ENCODE measurements at places on chromosomes 11 and 22.

- no peak overlapping the region for H3K4me3 ChIP-seq
- H3K4me1 ChIP-seq = no peaks in the 10 kb centered on the region
- no peaks in the 10 kb centered on the region for H3K36me3 ChIP-seq
- DNase-seq = no peak
These were observed 568.5 kb downstream of the KCNA4 start for GRCh38 chr11:29448246-29448877.

DNA sequence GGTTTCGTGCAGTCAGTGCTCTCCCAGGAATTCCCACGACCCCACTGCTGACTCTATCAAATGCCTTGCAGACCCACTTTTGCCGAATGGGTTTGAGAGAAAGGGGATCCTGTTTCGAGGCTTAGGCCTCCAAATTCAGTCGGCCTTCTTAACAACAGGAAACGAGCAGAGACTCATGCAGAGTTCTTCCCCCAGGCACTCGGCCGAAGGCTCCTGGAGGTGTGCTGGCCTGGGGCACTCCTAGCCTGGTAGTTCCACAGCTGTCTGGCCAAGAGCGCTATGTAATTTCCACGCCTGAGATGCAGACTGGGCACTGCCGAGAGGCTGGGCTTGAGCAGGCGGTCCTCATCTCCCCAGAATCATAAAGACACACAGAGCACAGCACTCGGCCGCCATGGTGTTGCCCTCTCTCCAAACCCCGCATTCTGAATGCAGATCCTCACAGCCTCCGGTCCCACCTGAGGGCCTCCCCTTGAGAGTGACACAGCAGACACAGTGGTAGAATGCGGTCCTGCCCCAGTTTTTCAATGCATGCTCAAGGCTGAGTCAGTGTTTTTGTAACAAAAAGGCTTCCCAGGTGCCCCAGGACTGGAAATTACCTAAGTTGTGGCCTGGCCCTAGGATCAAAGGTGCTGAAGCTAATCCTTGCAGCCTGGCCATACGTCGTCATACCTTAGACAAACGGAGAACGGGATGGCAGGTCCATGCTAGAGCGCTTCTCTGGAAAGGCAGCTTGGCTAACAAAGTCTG, 30.2 kb upstream of the BID start:
- H3K36me3 ChIP-seq = no peaks in the 10 kb centered on the region
- H3K4me3 ChIP-seq = no peak overlapping the region
- H3K4me1 ChIP-seq = no peaks in the 10 kb centered on the region
- no peak for DNase-seq
- H3K27me3 ChIP-seq = no peaks in the 10 kb centered on the region

DNA sequence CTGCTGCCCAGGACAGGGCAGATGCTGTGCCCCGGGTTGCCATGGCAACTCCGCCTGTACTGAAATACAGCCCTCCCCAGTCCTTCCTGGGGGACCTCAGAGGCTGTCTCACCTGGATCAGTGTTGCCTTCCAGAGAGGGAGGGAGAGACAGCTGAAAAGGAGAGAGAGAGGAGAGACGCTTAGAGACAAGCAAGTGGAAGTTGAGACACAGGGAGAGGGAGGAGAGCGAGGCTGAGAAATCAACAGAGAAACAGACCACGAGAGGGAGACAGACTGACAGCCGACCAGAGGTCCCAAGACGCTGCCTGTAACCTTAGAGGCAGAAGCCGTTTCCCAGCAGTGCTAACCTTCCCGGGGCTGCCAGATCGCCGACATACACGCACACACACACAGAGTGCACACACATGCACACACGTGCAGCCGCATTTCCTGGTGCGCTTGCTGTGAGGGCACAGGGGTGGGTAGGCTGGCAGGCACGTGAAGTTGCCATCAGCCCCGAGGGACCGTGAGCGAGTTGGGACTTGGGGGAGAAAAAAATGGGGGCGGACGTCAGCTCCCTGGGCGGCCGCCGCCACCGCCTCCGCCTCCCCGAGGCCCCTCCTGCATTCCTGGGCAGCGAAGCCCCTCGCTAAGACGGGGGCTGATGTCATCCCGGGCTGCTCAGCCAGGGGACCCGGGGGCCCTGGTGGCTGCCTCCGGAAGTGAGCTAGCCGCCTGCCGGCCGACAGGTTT, 88.6 kb upstream of the CRYBB3 start:
- peak; percentile 53 for DNase-seq
- peak overlapping the region; percentile 67 for H3K27ac ChIP-seq
- H3K4me3 ChIP-seq = peak overlapping the region; percentile 61
- no peaks in the 10 kb centered on the region for H3K27me3 ChIP-seq
- peaks cover 24% of the 10 kb centered on the region for H3K4me1 ChIP-seq

DNA sequence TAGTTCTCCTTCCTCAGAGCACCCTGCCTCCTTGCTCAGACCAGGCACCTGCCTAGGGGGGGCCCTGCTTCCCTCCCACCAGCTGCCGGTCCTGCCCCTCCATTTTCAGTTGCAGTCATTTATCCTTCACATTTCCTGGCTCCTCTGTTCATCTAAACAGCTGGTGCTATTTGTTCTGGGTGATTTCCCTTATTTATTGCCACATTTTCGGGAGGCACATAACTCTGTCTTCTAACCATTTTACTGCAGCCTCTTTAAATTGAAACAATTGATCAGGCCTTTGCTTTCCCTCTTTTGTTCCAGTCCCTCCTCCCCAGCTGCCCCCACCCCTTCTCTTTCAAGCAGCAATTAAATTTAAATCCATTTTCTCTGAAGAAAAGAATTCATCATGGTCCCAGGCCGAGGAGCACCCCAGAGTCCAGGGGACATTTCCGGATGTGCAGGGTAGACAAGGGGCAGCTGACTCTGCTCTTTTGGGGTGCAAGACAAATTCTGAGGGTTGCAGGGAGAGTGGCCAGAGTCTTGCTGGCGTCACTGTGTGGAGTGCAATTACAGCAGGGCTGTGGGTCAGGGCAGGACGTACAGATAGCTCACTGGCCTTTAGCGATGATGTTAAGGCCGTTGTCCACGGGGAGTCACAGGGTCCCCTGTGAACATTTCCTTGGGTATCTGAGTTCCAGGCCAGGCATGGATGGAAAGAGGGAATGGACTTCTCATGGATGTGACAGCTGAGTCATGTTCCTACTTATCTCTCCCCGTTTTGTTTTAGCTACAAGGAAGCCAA, 476.4 kb downstream of the TBC1D22A start:
- H3K4me1 ChIP-seq = no peaks in the 10 kb centered on the region
- no peaks in the 10 kb centered on the region for H3K36me3 ChIP-seq
- H3K27ac ChIP-seq = no peak overlapping the region
- no peak for DNase-seq
- peaks cover 6% of the 10 kb centered on the region for H3K27me3 ChIP-seq
- H3K4me3 ChIP-seq = no peak overlapping the region

DNA sequence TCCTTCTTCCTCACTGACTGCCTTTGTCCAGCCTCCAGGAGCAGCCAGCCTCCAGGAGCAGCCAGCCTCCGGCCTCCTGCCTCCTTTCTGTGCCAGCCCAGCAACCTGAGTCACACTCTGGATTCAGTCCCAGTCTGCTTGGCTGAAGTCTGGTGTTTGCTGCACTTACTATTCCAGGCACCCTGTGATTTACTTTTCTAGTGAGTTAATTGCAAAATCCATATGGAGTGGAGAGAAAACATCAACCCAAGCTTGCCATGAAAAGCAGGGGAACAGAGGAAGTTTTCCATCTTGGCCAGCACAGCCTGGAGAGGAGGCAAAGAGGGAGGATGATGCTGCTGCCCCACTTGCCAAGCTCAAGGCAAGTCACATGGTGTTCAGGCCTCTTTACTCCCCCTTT, 400.5 kb downstream of the TENM4 start:
- no peak overlapping the region for H3K27ac ChIP-seq
- no peaks in the 10 kb centered on the region for H3K36me3 ChIP-seq
- no peak for DNase-seq
- H3K4me3 ChIP-seq = no peak overlapping the region
- peaks cover 6% of the 10 kb centered on the region for H3K27me3 ChIP-seq

- H3K4me3 ChIP-seq = peak overlapping the region; percentile 94
- peaks cover 26% of the 10 kb centered on the region for H3K36me3 ChIP-seq
- peak overlapping the region; percentile 98 for H3K27ac ChIP-seq
These were observed 1.8 kb upstream of the RASGRP2 start for GRCh38 chr11:64745521-64746328.

GRCh38 chr11:4539603-4540219, 5.3 kb upstream of the OR52M1 start:
- no peak overlapping the region for H3K4me3 ChIP-seq
- H3K27ac ChIP-seq = no peak overlapping the region
- H3K4me1 ChIP-seq = no peaks in the 10 kb centered on the region
- peak; percentile 57 for DNase-seq

GRCh38 chr22:24024354-24024753, 13.2 kb downstream of the CABIN1 start:
- H3K27me3 ChIP-seq = no peaks in the 10 kb centered on the region
- H3K36me3 ChIP-seq = peaks cover 48% of the 10 kb centered on the region
- DNase-seq = no peak

- no peak for DNase-seq
- H3K27ac ChIP-seq = no peak overlapping the region
These were observed 1.1 kb upstream of the NECTIN1 start for GRCh38 chr11:119729951-119730613.

- H3K27ac ChIP-seq = no peak overlapping the region
- H3K36me3 ChIP-seq = no peaks in the 10 kb centered on the region
- no peak for DNase-seq
These were observed 10.8 kb upstream of the RASSF10 start for GRCh38 chr11:12998336-12998735.

DNA sequence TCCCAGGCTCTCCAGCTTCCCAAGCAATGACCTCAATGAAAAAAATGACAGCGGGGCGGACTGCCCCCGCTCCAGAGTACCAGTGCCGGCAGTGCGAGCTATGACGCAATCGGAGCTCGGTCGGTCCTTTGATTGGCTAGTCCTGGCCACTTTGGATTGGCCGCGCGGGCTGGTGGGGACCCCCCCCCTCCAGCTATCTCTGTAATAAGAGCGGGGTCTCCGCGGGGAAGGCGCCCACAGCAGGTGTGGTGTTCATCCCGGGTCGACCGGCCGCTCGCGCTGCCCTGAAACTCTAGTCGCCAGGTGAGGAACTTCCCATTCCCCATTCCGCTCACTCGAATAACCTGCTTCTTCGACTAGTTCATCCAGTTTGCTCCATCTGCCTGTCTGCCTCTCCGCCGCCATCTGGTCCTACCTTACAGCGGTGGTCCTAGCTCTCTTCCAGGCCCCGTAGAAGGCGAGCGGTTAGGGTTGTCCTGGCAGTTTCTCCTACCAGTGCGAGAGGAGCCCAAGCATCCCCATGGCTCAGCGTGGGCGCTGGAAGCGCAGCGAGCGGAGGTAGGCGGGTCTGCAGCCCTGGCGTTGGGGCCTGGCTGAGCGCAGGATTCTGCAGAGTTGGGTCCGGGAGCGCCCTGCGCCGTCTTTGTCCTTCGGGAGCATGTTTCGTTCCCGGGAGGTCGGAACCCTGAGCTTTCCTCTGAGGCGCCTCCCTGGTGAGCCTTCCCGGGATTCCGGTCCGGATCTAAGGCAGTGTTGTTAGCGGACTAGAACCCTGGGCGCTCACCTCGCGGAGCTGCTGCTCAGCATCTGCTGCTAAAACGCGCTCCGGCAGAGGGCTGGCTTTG, at the start of gene CALCB:
TSS of gene CALCB (plus strand) at position 233 of the 845 bp plus-strand sequence. CDS start 1,126 bp downstream, outside the sequence.
- peak within 1 kb of the TSS; percentile 55 for H3K27ac ChIP-seq
- no peak for DNase-seq
- H3K27me3 ChIP-seq = peaks cover 15% of the 10 kb centered on the region
- H3K4me1 ChIP-seq = peaks cover 19% of the 10 kb centered on the region

DNA sequence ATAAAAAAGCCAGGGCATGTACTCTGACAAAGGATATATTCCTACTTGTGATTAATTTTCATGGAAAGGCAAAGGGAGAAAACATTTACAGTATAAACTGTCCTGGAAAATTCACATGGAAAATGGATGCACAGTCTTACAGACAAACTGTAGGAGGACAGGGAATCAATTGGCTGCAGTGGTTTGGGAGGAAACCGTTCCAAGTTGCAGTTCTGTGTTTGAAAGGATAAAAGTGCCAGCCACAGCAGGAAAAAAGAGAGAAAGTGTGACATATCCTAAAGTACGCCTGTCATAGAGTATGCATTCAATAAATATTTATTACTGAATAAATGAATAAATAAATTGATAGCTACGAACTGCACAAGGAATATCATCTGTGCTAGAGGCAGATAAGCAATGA, 462.9 kb downstream of the RAB38 start:
- no peak for DNase-seq
- no peaks in the 10 kb centered on the region for H3K4me1 ChIP-seq
- H3K4me3 ChIP-seq = no peak overlapping the region
- H3K27ac ChIP-seq = no peak overlapping the region

GRCh38 chr22:20979243-20979809, 2.8 kb upstream of the LZTR1 start:
- H3K4me1 ChIP-seq = peaks cover 39% of the 10 kb centered on the region
- DNase-seq = peak; percentile 66
- peak overlapping the region; percentile 60 for H3K4me3 ChIP-seq
- H3K27me3 ChIP-seq = no peaks in the 10 kb centered on the region
- H3K36me3 ChIP-seq = peaks cover 3% of the 10 kb centered on the region

DNA sequence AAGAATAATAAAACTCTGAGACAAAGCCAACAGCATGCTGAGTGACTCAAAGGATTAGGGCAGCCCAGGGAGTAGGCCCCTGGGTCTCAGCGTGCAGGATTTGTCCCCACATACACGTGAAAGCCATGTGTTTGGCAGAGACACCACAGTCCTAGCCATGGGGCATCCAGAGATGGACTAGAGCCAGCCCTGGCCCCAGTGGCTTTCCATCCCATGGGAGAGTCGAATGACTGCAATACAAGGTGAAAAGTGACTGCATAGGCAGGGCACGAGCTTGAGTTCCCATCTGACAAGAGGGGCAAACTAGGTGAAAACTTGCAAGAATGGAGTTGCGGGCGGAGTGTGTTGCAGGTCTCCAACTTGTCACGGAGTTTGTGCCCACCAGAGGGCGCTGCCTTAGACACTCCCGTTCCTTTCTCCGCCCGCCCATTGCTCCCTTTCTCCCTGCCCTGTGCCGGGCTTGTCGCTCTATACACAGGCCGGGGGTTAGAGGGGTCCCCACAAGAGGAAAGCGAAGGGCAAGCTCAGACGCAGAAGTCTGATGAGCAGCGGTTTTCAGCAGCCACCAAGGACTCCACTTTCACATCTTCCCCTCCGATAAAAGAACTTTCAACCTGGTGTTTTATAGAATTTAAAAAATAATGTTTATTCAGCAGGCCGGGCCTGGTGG, 24.2 kb downstream of the TSKU start:
- H3K27ac ChIP-seq = no peak overlapping the region
- peaks cover 43% of the 10 kb centered on the region for H3K4me1 ChIP-seq
- H3K36me3 ChIP-seq = peaks cover 3% of the 10 kb centered on the region
- peak; percentile 76 for DNase-seq
- H3K27me3 ChIP-seq = no peaks in the 10 kb centered on the region

DNA sequence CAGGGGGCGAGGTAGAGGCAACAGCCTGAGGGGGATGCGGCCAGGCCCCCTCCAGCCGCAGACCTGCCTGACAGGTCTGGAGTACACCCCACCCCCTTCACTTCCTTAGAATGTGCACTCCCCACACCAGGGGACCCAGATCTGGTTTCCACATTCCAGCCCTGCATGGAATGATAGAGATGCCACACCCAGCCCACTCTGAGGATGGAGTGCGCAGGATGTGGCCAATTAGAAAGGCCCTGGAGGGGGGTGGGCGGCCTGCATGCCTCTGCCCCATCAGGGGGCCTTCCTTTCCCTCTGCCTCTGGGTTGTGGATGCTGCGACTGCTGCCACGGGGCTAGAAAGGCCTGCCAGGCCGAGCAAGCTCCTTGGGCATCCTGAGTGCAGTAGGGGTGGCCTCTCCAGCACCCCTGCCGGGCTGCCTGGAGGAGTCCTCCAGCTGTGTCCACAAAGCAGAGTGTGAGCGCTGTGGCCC, 28.2 kb upstream of the MGAT3 start:
- no peak for DNase-seq
- H3K36me3 ChIP-seq = peaks cover 35% of the 10 kb centered on the region
- no peaks in the 10 kb centered on the region for H3K4me1 ChIP-seq
- no peaks in the 10 kb centered on the region for H3K27me3 ChIP-seq
- no peak overlapping the region for H3K27ac ChIP-seq
